ENCODE measurements at places on chromosomes 3 and 15.

DNA sequence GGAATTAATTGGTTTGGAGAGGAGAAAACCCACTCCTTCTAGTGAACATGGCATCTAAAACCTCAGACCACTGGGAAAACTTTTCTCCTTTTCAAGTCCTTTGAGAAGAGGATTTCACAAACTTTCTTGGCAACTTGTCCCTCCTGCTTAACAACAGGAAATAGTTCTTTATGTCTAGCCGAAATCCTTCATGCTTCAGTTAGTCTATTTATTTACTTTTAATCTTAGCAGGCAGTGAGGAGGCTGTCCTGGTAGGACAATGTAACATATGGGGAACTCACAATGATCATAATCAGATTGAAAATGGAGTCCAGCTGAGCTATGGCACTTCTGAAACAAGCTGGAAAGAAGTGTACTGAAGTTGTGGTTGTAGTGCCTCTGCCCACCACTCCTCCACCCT is 50.6 kb downstream of the KY start:
- DNase-seq = no peak

DNA sequence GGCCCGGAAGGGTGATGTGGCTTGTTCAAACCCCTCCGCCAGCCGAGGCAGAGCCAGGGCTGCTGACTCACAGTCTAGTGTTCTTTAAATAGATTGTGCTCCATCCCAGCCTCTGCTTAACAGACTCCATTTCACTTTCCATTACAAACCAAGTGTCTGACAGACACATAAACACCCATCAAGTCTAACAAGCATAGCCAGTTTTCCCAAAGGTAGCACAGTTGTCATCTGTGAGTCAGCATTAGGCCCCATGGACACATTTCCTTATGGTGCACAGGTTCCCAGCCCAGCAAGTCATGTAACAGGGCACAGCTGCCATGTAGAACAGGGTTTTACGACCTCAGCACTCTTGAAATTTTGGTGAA is 109.9 kb upstream of the RAP2B start:
- DNase-seq = no peak

DNA sequence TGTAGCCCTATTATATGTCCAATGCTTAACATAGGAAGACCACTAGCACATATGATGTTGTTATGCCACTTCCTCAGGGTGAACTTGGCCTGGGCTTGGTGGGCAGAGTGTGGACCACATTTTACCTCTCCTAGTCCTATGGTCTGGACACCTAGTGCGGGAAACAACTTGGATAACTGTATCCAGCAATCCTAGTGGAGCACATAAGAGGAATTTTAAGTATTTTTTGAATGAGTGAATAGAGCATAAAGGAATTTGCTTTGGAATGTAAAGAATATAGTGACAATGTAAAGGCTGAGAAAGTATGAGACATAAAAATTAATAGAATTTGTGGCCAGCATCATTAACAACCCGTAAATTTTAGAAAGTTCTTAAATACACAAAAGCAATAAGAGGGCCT is 528.9 kb downstream of the IGSF11 start:
- DNase-seq = no peak

DNA sequence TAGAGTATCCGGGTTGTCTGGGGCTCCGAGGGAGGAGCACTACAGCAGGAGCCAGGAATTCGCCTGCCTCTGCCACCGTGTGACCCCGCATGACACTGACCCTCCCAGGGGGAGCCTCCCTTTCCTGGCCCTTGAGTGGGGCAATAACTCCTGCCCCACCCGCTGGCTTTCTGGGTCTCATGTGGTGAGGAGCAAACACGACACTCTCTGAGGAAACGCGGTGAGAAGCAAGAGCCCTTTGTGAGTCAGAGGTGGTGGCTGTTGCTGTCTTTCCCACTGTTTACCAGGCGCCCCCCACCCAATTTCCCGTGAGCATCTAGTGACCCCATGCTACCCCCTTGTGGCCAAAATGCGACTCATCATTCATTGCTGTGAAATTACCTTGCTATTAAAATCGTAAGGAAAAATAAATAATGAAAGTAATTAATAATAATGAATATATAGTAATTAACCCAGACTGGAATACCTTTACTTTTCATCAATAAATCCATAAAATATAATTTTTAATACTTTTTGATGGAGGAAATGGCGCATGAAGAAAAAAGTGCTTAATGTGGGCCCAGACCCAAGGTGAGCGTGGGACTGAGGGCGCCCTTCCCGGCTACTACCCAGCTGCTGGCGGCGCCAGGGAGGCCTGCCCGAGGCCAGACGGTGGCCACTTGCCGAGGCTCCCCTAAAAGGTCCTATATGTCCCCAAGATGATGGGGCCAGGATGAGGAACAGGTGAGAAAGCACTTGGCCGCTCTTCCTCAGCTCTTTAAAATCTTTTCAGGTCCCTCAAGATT is 29.3 kb downstream of the CCNL1 start:
- DNase-seq = peak; percentile 86

GRCh38 chr15:70964058-70964457 is 71.4 kb downstream of the LRRC49 start:
- no peak for DNase-seq

DNA sequence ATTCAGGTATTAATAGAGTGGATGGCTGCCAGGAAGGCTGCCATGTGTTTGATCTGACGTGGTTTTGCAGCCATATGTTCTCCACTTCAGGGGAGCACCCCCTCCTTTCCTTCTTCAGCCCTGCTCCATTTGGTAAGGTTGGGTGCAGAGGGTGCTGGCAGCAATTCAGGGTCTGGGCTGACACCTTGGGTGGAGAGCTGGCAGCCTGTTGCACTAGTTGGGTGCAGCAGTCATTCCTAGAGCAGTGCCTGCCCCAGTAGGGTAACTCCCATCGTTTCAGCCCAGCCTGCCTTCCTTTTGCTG is 1.5 kb downstream of the TYRO3 start:
- no peak for DNase-seq

DNA sequence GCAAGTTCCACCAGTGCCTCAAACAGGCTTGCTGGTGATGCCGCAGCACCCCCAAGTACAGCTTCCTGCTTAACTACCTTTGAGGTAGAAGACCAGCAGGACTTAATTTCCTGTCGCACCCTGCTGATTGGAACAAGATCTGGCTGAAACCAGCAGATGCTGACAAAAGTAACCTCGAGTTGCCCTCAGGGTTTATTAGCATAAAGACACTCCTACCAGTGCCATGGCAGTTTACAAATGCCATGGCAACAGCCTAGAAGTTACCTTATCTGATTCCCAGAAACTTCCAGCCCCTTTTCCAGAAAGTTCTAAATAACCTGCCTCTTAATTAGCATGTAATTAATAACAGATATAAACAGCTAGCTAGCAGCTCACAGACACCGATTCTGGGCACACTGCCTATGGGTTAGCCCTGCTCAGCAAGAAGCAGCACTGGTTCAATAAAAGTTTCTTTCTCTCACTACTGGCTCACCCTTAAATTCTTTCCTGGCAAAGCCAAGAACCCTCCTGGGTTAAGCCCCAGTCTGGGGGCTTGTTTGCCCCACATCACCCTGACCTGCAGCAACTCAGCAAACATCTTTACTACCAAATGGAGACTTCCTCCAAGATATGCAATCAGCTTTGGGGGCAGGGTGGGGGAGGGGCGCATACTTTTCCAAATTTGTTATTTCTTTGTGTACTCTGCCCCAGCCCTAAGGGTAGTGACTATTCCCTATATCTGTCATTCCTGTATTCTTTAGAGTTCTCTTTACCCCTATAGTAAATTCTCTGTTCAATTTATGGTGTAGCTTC is 54.2 kb downstream of the MAP4 start:
- no peak for DNase-seq

DNA sequence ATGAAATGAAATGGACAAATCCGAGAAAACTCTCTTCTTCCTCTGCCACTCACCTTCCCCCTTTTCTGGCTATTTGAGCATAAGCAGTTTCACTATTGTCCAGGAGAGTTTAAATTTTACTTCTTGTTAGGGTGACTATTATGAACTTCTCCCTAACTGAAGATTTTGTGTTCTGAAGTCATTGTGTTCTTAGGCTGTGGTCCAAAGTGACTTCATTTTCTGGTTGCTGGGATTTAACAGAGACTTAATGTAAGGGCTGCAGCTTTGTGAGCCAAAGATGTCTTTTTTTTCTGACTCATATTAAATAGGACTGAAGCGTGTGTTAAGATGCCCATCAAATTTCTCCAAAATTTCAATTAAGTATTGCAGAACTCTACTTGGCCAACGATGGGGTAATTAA is 46.5 kb upstream of the FSTL1 start:
- DNase-seq = no peak

DNA sequence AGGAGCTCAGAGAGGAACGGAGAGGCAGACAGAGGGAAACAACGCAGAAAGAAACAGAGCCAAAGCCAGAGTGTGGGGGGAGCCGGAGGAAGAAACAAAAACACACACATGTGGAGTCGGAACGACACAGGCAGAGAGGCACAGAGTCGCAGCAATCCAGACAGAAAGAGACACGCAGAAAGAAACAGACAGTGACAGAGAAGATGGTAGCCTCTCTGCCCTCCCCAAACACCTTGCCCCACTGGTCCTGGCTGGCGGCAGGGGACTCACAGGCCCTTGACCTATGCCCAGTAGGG is 1.7 kb downstream of the NCKIPSD start:
- no peak for DNase-seq

- no peak for DNase-seq
Observed at GRCh38 chr3:51891242-51892039, 11.7 kb downstream of the IQCF1 start.

- DNase-seq = no peak
Observed at GRCh38 chr3:39809181-39809994, at the start of gene MYRIP. TSS of gene MYRIP (plus strand) at chr3:39809609. CDS start at chr3:39900817, 91,208 bp downstream.

- no peak for DNase-seq
Observed at GRCh38 chr15:51049081-51049480, 45.6 kb downstream of the TNFAIP8L3 start.

GRCh38 chr3:3951501-3951900 is 152.3 kb downstream of the LRRN1 start:
- DNase-seq = no peak

DNA sequence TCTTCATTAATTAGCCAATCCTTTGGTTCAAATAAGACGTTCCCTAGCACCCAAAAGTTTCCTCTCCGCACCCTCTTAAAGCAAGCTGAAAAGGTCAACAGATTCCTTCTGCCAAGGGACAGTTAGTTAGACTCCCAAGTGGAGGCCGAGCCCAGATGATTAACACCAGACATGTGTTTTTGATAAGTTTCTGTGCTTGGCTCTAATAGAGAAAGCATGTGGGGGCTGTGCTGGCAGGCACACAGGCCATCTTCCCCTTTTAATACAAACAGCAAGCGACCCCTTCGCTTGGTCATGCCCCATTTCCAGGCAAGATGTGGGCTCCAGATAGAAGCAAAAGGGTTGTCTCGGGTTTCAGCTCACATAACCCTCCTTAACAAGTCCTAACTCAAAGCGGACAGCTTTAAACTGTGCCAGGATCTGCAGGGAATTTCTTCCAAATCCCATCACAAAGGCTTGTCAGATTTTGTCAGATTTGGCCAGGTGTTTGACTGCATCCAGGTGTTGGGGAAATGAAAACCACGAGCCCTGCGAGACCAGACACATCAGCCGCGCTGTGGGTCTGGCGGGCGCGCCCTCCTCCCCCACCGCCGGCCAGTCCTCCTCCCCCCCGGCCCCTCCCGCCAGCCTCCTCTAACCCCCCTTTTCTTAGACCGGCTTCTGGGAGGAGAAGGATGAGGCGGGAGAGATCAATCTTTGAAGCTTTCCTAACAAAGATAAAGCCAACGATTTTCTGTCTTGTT is 3.3 kb downstream of the HES1 start:
- DNase-seq = no peak

GRCh38 chr3:27385504-27385903 is 16.3 kb upstream of the NEK10 start:
- DNase-seq = no peak

- DNase-seq = no peak
Observed at GRCh38 chr15:69504352-69505040, 51.9 kb downstream of the RPLP1 start.

- no peak for DNase-seq
Observed at GRCh38 chr3:58106640-58107039, 98.4 kb downstream of the FLNB start.

GRCh38 chr3:9800529-9800928 is 7.6 kb downstream of the ARPC4 start:
- DNase-seq = no peak

DNA sequence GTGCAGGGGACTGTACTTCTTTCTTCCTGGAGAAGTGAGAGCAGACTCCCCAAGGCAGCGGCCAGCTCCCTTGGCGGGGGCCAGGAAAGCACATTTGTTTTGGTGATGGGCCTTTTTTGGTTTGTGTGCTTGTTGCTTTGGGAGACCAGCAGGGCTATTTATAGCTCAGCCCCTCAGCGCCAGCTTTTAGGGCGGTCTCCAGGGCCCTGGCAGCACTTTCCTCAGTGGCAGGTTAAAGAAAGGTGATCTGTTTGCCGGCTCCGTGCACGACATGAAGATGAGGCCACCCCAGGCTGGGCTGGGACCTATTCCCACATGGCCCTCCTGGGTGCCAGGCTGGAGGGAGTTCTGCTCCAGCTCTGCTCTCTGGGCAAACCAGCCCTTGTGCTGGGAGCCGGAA is 21.8 kb downstream of the SLC6A11 start:
- DNase-seq = no peak

DNA sequence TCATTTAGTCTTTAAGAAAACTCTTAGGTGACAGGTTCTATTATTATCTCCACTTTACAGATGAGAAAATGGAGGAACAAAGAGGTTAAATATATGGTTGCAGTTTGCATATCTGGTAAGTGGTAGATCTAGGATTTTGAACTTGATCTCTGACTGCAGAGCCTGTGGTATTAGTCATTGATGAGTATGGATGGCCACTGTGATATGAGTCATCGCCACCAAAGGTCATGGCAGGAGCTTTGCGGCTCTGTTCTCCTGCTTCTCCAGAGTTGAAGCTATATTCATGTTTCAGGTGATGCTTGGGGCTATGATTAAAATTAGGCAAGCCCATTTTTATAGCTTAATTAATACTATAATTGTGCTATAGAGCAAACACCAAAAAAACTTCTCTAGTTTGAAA is 306.2 kb upstream of the DPPA4 start:
- no peak for DNase-seq

DNA sequence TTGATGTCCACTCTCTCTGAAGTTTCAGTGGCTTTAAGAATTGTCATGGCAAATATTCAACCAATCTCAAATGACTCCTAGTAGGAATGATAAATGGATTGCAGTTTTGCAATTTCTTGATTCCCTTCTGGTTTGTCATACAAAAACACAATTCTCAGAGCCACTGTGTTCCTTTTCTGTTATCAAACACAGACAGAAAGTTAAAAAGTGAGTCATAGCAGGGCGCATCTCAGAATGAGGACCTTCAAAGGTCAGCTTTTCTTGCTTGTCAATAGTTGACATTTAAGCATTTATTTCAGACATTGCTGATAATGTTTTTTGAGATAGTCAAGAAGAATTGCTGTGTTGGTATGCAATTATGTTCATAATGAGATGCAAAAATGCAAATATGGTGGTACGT is 405.9 kb downstream of the NR2F2 start:
- DNase-seq = no peak
